ENCODE measurements at places on chromosomes 12 and 14.

GRCh38 chr14:99339551-99339950, 67.6 kb upstream of the BCL11B start:
- H3K36me3 ChIP-seq: no peaks in the 10 kb centered on the region
- H3K27ac ChIP-seq: no peak overlapping the region
- H3K27me3 ChIP-seq: peaks cover 10% of the 10 kb centered on the region
- no peaks in the 10 kb centered on the region for H3K4me1 ChIP-seq

- no peaks in the 10 kb centered on the region for H3K36me3 ChIP-seq
- no peaks in the 10 kb centered on the region for H3K27me3 ChIP-seq
- H3K4me3 ChIP-seq: no peak overlapping the region
- H3K27ac ChIP-seq: no peak overlapping the region
- H3K4me1 ChIP-seq: no peaks in the 10 kb centered on the region
- DNase-seq: no peak
Observed at GRCh38 chr12:127401536-127401935, 865.4 kb upstream of the TMEM132C start.

- peaks cover 4% of the 10 kb centered on the region for H3K36me3 ChIP-seq
- H3K4me3 ChIP-seq: no peak overlapping the region
Observed at GRCh38 chr14:105305345-105305744, 4.5 kb upstream of the BRF1 start.

DNA sequence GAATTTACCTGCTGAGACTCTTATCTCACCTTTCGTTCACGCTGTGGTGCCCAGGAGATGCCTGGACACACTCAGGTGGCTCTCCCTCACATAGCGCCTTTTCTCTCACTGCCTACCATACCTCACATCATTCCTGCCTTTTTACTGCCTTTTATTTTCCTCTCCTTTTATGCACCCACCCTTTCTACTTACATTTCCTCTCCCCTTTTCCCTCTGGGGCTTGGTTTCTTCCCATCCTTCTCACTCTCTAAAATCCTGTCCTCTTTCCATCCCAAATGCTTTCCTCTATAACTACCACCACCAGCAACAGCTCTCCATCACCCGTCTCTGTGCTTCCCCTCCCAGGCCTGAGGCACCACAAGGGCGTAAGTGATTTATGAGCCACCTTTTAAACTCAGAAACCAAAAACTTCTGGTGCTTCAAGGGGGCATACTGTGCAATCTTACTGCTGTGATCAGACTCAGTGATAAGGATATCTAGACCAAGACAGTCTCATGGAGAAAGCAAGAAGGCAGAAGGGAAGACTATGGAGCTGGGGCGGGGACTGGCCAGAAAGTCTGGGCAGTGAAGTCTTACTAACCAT, 32.7 kb upstream of the SMUG1 start:
- H3K27ac ChIP-seq: no peak overlapping the region
- no peak for DNase-seq
- no peak overlapping the region for H3K4me3 ChIP-seq
- peaks cover 15% of the 10 kb centered on the region for H3K27me3 ChIP-seq

- H3K36me3 ChIP-seq: no peaks in the 10 kb centered on the region
- H3K4me1 ChIP-seq: no peaks in the 10 kb centered on the region
- no peak overlapping the region for H3K4me3 ChIP-seq
Observed at GRCh38 chr12:115079760-115080159, 395.8 kb upstream of the TBX3 start.

- no peak for DNase-seq
- no peak overlapping the region for H3K4me3 ChIP-seq
- no peaks in the 10 kb centered on the region for H3K36me3 ChIP-seq
- H3K27ac ChIP-seq: no peak overlapping the region
- no peaks in the 10 kb centered on the region for H3K27me3 ChIP-seq
- peaks cover 3% of the 10 kb centered on the region for H3K4me1 ChIP-seq
Observed at GRCh38 chr12:130428116-130428515, 90.4 kb downstream of the PIWIL1 start.

- H3K27me3 ChIP-seq: peaks cover 4% of the 10 kb centered on the region
- H3K4me3 ChIP-seq: no peak overlapping the region
- H3K27ac ChIP-seq: no peak overlapping the region
- no peaks in the 10 kb centered on the region for H3K36me3 ChIP-seq
- peaks cover 16% of the 10 kb centered on the region for H3K4me1 ChIP-seq
- no peak for DNase-seq
Observed at GRCh38 chr14:94340533-94340932, 17.4 kb upstream of the SERPINA6 start.
